ENCODE measurements at places on chromosomes 11 and 22. TPM values are rescaled to one million over a fixed set of nuclear protein-coding genes. Genes with fewer than 3 reads are reported as not detected.

Gene RGL4
- total RNA-seq: not detected

Gene SLC37A2
- 1.8 TPM for total RNA-seq

DNA sequence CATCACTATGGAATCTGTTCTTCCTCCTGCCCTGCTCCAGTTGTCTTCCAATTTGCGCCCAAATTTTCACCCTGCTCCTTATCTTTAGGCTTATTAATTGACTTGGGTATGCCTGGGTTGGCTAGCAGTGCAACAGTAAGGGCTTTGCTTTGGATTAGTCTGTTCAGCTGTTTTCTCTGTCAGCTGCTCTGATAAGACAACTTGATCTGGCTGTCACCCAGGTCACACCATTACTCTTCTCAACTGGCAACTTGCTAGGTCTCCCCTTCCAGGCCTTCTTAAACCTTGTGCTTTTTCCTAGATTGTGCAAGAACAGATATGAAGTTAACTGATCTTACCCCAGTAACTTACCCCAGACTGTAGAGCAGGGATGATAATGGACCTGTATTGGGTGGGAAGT, 357.8 kb upstream of the LARGE1 start:
- DNase-seq: no peak

DNA sequence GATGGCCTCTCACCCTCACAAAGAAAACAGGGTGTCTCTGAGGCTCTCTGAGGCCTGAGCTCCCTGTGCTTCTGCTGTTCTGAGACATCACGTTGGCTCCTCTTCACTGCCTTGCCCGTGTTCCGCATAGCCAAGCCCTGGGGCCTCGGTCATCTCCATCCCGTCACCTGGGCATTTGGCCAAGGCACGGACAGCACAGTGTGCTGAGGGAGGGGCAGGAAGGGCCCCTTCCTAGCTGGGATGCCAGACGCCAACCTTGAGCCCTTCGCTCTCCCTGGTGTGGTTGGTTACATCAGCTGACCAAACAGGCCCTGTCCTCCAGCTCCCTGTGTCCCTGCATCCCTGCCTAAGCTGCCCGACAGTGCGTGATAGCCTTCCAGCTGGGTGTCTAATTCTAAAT, 25.9 kb downstream of the MOV10L1 start:
- no peak for DNase-seq

- peak; percentile 97 for DNase-seq
These were observed 49.9 kb downstream of the STIM1 start for GRCh38 chr11:3905080-3905953.

DNA sequence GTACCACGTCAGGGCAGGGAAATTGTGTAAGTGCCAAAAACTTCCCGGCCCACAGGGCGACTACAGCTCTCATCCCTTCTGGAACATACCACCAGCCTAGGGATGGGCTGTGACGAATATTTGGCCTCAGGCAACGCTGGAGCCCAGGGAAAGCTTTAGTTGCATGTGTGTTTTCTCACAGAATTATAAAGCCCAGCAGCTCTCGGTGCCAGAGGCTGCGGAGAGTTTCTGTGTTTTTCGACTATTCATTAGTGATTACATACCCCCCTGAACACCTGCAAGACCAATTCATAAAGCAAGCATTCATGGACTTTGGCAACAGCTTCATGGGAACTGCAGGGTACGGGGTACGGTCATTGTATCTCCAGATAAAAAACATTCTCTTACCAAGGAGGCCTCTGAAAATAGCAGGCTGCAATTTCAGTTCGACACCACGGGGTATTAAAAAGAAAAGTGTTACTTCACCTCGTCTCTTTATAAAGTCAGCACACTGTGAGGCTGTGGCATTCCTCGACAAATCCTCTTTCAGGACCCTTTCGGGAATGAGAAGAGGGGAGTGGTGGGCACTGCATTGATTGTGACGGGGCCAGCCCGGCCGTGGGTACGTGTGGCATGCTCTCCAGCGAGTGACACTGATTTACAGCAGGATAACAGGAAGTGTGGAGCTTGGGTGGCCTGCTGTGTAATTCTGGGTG, 243.6 kb upstream of the SORL1-AS1 start:
- DNase-seq: no peak

DNA sequence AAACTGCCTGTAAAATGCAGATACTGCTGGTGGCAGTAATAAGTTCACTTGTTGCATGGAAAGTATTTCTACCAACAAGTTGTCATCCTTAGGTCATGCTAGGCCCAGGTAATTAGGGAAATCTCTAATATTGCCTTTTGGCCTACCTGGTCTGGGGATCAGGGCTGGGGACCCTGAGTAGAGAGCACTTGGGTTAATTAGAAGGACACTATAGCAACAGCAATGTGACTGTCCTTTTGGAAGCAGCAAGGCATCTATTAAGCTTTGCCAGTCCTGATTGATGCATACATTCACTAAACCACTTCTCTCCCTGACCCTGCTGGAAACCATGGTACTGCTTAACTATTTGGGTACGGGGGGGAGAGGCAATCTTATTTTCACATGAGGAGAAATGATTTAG, 86.5 kb upstream of the GNAZ start:
- no peak for DNase-seq

DNA sequence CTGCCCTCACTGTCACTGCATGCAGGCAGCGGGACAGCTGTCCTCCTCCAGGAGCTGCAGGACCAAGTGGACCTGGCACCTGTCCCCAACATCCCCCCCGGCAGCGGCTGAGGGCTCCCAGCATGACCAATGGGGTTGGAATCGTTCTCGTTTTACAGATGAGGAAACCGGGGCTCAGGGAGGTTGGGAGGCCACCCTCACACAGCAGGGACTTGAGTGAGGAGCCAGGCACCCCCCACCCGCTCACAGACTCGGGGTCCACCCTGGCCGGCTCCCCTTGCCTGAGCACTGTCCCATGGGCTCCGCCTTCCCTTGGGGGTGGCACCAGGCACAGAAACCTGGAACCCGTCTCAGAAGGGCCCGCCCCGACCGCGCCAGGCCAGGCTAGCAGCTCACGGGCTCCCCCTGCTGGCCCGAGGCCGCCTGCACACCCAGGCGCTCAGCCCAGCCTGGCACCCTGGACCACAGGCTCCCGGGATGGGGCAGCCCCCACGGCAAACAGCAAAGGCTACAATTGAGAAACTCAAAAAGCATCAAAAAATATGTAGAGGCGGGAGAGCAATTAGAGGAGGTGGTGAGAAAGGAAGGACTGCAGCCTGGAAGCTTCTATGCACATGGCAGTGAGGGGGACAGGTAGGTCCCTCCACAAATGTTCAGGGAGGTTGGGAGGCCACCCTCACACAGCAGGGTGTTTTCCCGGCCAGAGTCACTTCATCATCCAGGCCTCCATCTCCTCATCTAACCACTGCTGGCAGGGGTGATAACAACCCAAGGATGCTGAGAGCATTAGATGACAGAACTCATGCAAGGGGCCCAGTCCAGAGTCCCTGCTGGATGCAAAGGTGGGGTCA, 12.8 kb downstream of the MACROD1 start:
- no peak for DNase-seq

GRCh38 chr22:46829941-46830715, 67.7 kb downstream of the TBC1D22A start:
- DNase-seq: no peak

All from kidney epithelial cell (primary cell).